Stimulated activated CD8-positive, alpha-beta memory T cell treated with anti-CD3 and anti-CD28 coated beads, Interleukin-7, amount 100 ng/mL, for 48 hours (primary cell): ENCODE measurements at places on chromosomes 2 and 18.

DNA sequence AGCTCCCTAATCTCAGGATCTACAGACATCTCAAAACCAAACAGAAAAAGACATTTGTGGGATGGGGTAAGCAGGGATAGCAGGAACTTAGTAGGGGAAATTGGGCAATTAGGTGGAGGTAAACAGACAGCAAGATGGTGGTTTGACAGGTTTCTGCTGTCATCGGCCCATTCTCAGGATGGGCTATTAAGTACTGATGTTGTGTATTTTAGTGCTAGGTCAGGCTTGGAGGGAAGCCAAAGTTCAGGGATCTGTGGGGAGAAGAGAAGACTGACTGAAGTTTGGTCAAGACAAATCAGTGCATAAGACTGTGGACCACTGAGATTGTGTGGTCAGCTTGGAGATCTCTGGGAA, 96.8 kb upstream of the THUMPD2 start:
- no peak for DNase-seq

GRCh38 chr2:15302154-15302553, 259.0 kb downstream of the NBAS start:
- no peak for DNase-seq

DNA sequence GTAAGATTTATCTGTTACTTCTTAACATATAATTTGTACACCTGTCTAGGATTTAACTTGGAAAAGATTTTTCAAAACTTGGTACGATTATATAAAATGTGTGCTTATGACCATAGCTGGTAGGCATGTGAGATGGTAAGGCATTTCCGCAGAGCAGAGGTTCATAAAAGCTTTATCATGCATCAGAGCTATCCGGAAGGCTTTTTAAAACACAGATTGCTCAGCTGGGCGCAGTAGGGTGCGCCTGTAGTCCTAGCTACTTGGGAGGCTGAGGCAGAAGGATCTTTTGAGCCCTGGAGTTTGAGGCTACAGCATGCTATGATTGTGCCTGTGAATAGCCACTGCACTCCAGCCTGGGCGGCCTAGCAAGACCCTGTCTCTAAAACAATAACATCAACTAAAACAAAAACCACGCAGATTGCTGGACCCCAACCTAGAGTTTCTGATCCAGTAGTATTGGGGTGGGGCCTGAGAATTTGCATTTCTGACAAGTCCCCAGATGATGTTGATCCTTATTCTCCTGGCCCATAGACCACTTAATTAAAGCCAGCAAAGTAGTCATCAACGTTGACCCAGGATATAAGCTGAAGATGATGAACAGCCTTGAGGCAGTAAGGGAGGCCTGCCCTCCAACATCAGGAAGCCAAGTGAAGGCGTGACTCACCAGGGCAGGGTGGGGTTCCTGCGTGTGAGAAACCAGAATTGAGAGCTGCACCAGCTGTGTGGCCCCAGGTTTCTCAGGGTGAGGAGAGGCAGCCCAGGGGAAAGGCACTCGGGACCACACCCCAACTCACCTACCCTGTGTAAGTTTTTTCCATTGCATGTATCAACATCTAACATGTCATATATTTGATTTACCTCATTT, 21.6 kb upstream of the SLC20A1 start:
- peak; percentile 55 for DNase-seq

DNA sequence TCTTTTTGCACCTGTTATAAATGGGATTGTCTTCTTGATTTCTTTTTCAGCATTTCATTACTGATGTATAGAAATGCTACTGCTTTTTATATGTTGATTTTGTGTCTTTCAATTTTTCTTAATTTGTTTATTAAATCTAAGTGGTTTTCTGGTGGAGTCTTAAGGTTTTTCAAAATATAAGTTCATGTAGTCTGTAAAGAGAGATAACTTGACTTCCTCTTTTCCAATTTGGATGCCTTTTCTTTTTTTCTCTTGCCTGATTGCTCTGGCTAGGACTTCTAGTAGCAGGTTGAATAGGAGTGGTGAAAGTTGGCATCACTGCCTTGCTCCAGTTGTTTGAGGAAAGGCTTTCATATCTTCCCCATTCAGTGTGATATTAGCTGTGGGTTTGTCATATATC, 28.6 kb upstream of the GALNT5 start:
- DNase-seq, result no peak

DNA sequence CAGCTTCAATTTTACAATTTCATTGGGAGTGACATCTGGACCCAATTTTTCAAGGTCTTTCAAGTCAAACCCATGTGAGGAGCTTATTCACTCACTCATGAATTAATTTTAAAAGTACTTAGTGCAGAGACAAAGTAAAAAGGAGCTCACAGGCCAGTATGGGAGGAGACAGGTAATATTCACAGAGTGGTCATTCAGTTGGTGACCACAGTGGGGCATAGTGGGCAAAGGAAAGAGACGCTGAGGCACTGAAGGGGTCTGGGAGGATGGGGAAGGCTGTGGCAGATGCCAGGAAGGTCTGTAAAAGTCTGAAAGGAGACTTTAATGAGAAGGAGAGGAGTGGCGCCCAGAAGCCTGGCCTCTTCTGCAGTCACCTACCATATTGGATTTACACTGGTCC, 76.0 kb downstream of the CD8B2 start:
- DNase-seq, result no peak

DNA sequence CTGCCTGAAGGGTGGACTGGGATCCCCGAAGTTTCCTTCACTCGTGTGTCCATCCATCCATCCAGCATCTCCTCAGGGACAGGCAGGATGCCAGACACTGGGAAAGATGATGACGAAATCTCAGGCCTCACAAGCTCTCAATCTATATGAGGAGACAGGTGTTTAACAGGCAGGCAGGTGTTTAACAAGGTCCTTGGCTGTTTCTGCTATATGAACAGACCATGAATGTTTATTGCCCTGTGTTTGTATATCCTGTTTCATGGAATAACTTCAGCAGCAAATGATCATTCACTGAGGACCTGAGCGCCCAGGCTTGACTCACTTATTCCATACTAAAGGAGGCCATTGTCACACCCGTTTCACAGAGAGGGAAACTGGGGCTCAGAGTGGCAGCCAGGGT, 685.8 kb upstream of the HS6ST1 start:
- no peak for DNase-seq

DNA sequence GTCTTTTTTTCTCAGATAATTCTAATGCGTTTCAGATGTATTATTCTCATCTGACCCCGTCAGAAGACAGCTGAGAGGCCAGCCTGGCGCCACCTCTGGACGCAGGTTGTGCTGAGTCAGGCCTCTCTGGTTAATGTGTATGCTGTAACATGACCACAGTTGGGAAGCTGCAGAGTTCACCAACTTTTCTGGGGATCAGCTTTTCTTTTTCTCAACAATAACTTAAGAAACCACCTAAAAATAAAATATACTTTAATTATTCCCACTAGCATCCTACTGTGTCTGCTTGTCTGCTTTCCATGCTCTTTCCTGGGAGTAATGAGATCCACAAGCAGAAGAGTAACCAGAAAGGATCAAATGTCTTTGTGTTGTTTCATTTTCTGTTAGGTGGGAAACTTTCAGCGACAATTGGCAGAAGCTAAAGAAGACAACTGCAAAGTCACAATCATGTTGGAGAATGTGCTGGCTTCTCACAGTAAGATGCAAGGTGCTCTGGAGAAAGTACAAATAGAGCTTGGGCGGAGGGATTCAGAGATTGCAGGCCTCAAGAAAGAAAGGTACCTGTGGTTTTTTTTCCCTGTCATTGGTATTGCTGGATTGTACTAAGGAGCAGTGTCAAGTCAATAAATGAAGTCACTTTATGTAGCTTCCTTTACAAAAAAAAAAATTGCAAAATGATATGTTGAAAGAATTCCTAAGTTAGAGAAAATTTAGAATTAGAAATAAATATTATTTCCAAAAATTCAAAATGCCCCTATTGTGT, 79.8 kb downstream of the CCDC150 start:
- no peak for DNase-seq

DNA sequence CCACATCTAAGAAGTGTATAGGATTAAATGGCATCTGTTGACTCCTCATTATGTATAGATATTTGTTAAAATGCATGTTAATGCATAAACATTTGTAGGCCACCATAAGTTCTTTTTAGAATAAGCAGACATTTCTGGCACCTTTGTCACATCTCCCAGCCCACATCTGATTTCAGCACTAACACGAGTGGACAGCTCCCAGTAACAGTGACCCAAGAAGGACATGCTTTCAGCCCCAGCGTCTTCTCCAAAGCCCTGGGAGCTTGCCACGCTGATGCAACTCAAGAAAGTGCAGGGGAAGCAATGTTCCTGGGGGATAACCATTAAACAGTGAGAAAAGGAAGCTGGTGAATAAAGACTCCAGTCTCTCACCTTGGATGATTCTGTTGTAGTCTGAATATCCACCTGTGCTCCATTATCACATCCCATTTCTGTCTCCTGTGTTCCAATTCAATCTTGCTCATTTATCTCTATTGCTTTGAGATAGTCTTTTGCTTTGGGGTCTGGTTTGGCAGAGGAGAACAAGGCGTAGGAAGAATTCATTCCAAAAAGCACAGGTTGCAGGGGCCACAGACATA, 182.6 kb upstream of the THSD7B start:
- no peak for DNase-seq

- DNase-seq, result no peak
These were observed 66.3 kb downstream of the SP110 start for GRCh38 chr2:230153390-230153976.

DNA sequence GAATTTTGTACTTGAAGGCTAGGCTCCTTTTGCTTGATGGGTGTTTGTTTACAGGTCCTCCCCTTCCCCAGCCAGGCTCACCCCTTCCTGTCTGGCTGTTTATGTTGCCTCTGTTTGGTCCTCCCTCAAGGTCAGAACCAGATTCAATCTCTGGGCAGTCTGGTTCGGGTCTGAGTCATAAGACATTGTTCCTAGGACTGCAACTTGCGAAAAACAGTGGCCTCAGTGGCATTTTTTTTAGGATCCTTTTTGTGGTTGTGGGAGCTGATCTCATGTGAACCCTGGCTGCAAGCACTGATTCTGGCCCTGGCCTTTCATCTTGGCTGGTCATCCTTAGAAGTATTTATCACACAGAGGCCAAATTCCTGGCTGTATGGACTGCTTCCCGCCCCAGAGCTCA, 370.4 kb downstream of the CLIP4 start:
- DNase-seq, result no peak

DNA sequence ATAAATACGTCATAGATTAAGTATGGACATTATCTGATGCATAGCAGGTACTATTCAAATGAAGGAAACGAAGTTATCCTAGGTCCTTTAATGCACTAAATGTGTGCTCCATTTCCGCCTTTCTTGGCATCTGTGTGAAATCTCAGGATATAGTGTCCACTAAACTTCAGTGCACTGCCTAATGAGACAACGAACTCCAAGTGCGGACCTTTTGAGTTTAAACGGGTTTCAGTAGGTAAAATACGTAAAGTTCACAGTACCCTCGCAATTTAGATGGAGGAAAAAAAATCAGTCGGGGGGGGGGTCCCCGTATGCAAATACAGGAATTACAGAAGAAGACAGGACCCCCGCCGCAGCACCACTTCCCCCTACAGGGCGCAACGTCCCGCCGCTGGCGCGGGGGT, 729 bp upstream of the REL start:
- DNase-seq, result no peak

DNA sequence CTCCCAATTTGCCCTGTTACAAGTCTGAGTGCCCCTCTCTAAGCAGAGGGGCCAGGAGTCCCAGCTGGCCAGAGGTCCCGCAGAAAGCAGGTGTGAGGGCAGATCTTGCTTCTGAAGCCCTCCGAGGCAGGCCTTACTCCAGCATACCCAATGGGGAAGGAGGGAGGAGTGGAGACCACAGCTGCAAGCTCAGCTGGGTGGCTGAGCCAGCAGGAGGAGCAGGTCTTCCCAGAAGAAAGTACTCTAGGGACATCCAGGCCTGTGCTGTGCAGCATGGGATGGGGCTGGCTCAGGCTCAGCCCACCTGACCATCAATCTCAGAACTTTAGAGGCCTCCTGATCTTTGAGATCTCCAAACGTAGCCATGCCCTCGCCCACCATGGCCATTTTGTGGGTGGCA, 31.3 kb downstream of the PLB1 start:
- no peak for DNase-seq

GRCh38 chr2:197915548-197916265, 111.3 kb downstream of the PLCL1 start:
- DNase-seq, result no peak

DNA sequence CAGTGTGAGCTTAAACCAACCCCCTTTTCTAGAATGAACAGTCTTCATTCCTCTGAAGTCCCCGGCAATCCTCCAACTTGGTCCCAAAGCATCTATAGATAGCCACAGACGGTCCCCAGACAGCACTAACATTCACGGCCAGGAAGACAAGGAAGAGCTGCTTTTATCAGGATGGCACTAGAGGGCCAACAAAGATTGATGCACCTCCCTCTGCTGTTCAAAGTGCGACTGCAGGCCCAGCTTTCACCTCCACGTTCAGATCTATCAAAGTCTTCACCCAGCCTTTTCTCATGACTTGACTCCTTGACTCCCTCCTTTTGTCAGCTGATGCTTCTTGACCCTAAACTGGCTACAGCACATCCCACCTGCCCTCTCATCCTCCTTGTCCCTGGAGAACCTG, 54.3 kb downstream of the RNF152 start:
- no peak for DNase-seq

GRCh38 chr18:21004726-21005125, 106.9 kb downstream of the ROCK1 start:
- no peak for DNase-seq

GRCh38 chr2:3659447-3660432, 1.7 kb downstream of the ALLC start:
- no peak for DNase-seq

- DNase-seq, result no peak
These were observed 158.6 kb downstream of the PPP1R1C start for GRCh38 chr2:182144041-182144775.

DNA sequence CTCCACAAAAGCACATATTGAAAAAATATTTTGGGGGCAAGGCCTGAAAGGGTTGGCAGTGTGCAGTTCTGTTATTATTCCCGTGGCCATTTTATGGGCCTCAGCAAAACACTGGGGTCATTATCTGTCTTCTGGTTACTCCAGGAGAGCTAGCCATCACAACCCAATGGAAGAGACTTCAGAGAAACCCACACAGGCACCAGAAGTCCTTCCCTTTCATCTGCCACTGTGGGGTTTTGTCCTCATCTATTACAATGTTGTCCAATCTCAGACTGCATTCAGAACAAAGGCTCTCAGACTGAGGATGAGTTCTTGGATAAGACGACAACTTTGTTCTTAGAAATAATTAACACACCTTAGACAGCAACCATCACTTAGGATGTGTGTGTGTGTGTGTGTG, 98.4 kb downstream of the PIEZO2 start:
- no peak for DNase-seq
